Smooth muscle cell of the umbilical artery (primary cell): ENCODE measurements at places on chromosomes 6 and 20. TPM values are rescaled to one million over a fixed set of nuclear protein-coding genes. Genes with fewer than 3 reads are reported as not detected.

TSPO2 gene
- total RNA-seq: not detected in 2 replicates

GRM1 gene
- not detected in 2 replicates for total RNA-seq

ERVFRD-1 gene
- total RNA-seq: not detected in 2 replicates

OPRL1 gene
- total RNA-seq: 3.0 TPM in 2 replicates

PLCB1 gene
- total RNA-seq: 22.1 and 26.7 TPM in 2 replicates

PPT2 gene
- 16.3 and 16.6 TPM in 2 replicates for total RNA-seq

RIPPLY2 gene
- total RNA-seq: not detected in 2 replicates
